SJSA1 (cell line): ENCODE measurements at places on chromosomes 4 and X. TPM values are rescaled to one million over a fixed set of nuclear protein-coding genes. Genes with fewer than 3 reads are reported as not detected.

GRCh38 chr4:47643845-47644244 lies 158.8 kb downstream of the ATP10D start:
- H3K27me3 ChIP-seq = no peaks in the 10 kb centered on the region
- H3K36me3 ChIP-seq = no peaks in the 10 kb centered on the region
- H3K27ac ChIP-seq = no peak overlapping the region
- no peaks in the 10 kb centered on the region for H3K4me1 ChIP-seq
- DNase-seq = no peak

DNA sequence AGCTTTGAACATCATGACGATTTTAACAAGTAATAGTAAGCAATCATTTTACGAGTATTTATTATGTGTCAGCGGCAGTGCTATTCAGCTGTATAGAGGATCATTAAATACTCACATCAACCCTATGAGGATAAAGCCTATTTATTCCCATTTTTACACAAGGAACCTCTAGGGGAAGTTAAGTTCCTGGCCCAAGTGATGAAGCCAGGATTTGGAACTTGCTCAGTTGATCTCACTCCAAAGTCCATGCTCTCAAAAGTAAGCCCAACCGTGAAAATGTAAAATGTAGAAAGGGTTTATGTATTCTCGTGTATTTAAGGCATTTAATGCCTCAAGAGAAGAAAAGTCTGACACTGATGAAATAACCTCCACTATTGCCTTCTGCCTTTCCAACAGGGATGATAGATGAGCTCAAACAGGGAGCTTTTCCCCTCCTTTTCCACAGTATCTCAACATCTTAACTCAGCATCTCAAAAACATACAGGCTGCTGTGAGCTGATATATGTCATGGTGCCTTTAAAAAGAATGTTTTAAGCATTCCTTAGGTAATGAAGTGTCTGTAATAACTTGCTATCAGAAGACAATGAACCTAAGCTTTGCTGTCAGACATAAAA lies 35.0 kb upstream of the PLA2G12A start:
- H3K36me3 ChIP-seq = no peaks in the 10 kb centered on the region
- 0 out of 2 replicates have a peak, but pooled peaks cover 2% of the 10 kb centered on the region for H3K27me3 ChIP-seq
- no peaks in the 10 kb centered on the region for H3K4me1 ChIP-seq
- no peak for DNase-seq
- no peak overlapping the region for H3K27ac ChIP-seq
- H3K4me3 ChIP-seq = no peak overlapping the region

DNA sequence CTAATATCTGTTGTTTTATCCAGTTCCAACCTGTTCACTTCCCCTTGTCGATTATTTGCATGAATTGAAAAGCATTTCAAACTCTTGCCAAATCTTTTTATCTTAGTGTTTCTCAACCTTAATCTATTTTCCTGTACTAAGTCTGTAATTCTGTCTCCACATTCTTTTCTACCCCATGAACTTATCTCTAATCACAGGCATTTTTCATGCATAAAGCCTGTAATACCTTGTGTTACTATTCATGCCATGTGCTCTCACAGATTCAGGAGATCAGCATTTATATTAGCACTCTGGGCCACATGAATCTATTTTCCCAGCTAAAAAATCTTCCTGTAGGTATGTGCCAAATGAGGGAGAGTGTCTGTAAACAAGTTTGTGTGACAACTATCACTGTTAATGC lies 1360.9 kb downstream of the STIM2 start:
- no peak overlapping the region for H3K4me3 ChIP-seq
- DNase-seq = no peak
- no peaks in the 10 kb centered on the region for H3K27me3 ChIP-seq

DNA sequence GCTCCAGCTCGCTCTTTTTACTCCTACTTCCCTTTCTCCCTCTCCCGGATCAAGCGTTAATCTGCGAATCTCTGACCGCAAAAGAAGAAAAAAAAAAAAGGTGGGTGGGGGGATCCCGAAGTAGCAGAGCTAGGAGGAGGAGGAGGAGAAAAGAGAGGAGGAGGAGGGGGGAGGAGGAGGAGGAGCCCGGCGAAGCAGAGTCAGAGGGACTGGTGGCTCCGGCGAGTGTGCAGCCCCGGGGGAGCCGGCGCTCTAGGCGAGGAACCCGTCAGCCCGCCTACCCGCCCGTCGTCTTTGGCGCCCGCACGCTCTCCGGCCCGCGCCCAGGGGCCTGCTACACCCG lies at the start of gene NHSL2:
TSS of gene NHSL2 (plus strand) at position 203 of the 343 bp plus-strand sequence.
- H3K27ac ChIP-seq = no peak within 1 kb of the TSS
- H3K4me3 ChIP-seq = peak within 1 kb of the TSS; percentile 21
- H3K4me1 ChIP-seq = peaks cover 4% of the 10 kb centered on the region
- DNase-seq = no peak
- H3K36me3 ChIP-seq = no peaks in the 10 kb centered on the region
- H3K27me3 ChIP-seq = peaks cover 10% of the 10 kb centered on the region; the same call in 1 of the 2 replicates

DNA sequence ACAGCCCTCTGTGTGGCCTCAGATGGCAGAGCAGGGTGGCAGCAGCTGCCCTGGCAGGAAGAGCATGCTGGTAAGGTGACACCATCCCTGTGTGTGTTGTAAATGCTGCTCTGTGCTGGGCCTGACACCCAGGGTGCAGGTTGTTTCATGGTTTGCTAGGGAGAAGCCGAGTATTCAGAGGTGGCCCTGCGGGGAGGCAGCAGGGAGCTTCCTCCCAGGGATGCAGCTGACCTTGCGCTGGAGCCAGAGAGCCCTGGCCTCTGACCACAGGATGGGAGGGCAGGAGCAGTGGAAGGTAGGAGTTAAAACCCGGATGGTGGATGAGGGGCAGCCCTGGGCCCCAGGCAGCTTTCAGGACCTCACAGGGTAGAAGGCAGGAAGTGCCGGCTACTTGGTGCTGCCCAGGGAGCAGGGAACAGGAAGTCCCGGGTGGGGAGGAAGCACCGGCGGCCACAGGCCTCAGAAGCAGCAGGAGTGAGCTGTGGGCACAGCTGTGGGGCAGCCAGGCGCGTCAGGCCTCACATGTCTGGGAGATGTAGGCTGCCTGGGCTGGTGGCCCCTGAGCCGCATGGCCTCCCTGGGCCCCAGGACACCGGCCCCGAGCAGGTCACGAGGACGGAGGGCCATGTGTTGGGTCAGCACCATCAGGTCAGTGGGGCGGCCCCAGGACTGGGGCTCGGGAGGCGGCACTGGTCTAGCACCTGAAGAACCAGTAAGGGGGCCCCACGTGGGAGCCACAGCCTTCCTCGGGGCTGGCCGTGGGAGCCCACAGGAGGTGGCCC lies 19.1 kb downstream of the SH3BP2 start:
- H3K4me1 ChIP-seq = peaks cover 17% of the 10 kb centered on the region
- H3K36me3 ChIP-seq = no peaks in the 10 kb centered on the region

DNA sequence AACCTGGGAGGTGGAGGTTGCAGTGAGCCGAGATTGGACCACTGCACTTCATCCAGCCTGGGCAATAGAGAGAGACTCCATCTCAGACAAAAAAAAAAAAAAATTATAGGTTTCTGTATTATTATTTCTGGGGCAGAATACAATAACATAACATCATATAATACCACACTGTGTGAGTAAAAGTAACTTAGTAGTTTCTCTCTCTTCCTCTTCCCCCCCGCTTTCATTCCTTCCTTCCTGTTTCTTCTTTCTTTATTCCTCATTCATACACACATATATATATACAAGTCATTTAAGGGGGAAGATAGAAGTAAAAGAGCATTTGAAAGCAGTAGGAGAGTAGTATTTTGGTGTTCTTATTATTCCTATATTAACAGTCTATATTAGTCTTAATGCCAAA lies 55.9 kb upstream of the FHDC1 start:
- H3K36me3 ChIP-seq = peaks cover 30% of the 10 kb centered on the region
- DNase-seq = no peak
- H3K4me3 ChIP-seq = no peak overlapping the region
- H3K27ac ChIP-seq = no peak overlapping the region
- H3K4me1 ChIP-seq = no peaks in the 10 kb centered on the region
- no peaks in the 10 kb centered on the region for H3K27me3 ChIP-seq

- no peaks in the 10 kb centered on the region for H3K27me3 ChIP-seq
- peak; percentile 88 for DNase-seq
- H3K27ac ChIP-seq = peak overlapping the region; percentile 15; the same call in 1 of the 2 replicates
- peaks cover 7% of the 10 kb centered on the region; the same call in 1 of the 2 replicates for H3K4me1 ChIP-seq
- peak overlapping the region; percentile 22 for H3K4me3 ChIP-seq
Measured at GRCh38 chr4:20418861-20419451, 167.3 kb downstream of the SLIT2 start.

The NWD2 gene
- not detected in 2 replicates for total RNA-seq

The IDS gene
- total RNA-seq = 18.3 and 18.9 TPM in 2 replicates

The JCHAIN gene
- not detected in 2 replicates for total RNA-seq

The BTC gene
- total RNA-seq = not detected in 2 replicates

The GAGE12H gene
- total RNA-seq = not detected in 2 replicates
